ENCODE measurements at places on chromosomes 16 and 17.

DNA sequence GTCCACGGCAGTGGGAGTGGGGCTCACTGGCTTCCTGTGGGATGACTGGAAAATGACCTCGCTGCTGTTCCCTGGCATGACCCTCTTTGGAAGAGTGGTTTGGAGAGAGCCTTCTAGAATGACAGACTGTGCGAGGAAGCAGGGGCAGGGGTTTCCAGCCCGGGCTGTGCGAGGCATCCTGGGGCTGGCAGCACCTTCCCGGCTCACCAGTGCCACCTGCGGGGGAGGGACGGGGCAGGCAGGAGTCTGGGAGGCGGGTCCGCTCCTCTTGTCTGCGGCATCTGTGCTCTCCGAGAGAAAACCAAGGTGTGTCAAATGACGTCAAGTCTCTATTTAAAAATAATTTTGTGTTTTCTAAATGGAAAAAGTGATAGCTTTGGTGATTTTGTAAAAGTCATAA is 7.8 kb upstream of the RNF213 start:
- no peak for DNase-seq

DNA sequence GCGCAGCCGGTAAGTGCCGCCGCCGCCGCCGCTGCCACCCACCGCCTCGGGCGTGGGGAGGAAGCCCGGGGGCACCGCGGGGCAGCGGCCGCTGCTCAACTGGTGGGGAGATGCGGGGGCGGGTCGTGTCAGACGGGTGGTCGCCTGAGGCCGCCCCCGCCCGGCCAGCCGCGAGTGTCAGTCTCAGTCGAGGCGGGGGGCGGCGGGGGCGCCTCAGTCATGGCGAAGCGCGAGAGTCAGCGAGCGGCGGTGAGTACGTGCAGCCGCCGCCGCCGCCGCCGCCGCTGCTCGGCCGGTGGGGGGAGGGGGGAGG is 76.2 kb downstream of the CHD9 start:
- DNase-seq: no peak

DNA sequence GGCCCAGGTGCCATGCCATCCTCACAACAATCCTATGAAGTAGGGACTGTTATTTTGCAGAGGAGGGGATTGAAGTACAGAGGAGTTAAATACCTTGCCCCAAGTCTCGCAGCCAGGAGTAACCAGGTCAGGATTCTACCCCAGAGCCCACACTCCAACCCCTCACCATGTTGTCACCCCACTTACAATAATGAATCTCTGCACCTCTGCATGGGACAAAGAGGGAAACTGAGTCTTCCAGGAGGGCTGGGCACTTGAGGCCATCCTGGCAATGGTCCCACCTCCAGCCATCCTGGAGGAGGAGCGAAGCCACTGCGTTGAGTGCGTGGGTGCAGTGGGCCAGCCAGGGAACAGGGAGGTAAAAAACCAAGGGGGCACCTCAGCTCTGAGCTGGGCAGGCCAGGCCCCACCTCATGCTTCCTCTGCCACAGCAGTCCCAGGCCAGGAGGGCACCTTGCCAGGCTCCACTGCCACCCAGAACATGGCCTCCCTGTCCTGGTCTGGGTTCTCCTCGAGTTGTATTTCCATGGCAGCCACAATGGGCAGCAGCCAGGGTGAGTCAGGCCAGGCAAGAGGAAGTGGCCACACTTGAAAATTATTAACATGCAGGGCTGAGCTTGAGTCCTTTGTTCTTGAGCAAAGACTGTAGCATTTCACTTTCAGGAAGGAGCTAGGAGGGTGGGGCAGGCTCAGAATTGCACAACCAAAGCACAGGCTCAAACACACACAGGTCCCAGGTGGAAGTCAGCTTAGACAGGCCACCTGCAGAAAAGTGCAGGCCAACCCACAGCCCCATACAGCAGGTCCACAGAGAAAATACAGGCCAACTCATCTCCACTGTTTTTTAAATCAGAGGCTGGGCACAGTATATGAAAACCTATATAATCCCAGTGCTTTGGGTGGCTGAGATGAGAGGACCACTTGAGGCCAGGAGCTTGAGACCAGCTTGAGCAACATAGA is 52.1 kb downstream of the CUEDC1 start:
- DNase-seq: peak; percentile 48

DNA sequence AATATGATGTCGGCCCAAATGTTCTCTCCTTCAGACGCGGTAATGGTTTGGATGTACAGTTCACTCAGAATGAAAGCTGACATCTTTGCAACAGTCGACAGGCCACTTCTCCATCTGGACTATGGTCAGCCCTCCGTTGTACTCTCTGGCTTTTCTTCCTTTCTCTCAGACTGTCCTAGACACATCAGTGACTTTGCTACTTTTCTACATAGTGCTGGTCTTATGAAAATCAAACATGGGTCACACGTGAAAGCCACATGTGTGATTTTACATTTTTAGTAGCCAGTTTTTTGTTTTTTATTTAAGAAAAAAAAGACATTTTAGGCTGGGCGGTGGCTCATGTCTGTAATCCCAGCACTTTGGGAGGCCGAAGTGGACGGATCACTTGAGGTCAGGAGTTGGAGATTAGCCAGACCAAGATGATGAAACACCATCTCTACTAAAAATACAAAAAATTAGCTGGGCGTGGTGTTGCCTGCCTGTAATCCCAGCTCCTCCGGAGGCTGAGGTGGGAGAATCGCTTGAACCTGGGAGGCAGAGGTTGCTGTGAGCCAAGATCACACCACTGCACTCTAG is 644.1 kb downstream of the KCNJ2 start:
- no peak for DNase-seq

DNA sequence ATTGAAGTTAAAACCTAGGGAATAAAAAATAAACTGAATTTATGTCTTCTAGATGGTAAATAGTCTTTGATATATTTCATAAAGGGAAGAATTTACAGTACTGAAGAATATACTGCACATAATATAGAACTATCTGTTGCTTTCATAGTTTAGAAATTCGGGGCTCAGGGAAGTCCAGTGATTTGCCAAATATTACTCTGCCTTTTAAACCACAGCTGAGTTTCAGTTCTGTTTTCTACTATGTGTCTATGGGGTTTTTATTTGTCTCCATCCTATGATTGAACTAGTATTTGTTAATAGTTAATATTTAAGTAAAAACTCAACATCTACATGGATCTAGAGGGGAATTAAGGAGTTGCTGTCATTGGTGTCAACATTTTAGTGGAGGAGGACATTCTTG is 715.0 kb upstream of the CDH8 start:
- no peak for DNase-seq

DNA sequence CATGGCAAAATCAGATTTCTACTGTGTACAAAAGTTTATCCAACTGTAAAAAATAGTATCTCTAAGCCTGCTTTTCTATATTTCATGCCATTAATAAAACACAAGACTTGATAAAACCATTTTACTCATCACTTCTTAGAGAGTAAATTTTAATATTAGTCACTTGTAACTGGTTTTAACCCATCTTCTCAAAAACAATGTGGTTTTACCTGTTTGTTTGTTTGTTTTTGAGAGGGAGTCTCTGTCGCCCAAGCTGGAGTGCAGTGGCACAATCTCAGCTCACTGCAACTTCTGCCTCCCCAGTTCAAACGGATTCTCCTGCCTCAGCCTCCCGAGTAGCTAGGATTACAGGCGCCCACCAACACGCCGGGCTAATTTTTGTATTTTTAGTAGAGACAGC is 32.1 kb downstream of the UBE2G1 start:
- no peak for DNase-seq

GRCh38 chr17:80109713-80110446 is 8.5 kb downstream of the GAA start:
- DNase-seq: peak; percentile 42

- no peak for DNase-seq
These were observed 1.5 kb downstream of the HOXB4 start for GRCh38 chr17:48576479-48577309.

DNA sequence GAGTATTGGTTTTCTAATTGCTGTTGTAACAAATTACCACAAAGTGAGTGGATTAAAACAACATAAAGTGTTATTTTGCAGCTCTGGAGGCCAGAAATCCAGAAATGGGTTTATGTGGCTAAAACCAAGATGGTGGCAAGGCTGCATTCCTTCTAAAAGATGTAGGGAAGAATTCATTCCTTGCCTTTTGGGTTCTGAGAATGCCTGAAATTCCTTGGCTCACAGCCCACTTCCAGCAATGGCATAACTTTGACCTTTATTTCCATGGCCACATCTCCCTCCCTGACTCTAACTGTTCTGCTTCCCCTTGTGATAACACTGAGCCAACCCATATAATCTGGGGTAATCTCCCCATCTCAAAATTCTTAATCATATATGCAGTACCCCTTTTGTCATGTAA is 269.6 kb upstream of the RPL38 start:
- no peak for DNase-seq

DNA sequence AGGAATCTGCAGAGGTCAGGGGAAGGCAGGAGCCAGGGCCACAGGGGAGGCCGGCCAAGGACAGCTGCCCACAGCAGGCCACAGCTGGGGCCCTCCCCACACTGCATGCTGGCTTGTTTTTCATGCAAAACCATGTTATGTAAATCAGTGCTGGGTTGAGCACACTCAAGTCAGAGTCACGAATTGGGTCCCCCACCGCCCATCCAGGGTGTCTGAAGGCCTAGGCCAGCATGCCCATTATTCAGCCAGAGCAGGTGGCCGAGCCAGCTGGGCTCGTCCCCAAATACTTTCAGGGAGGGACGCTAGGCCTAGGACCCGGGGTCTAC is 51.2 kb upstream of the TOB1 start:
- DNase-seq: no peak

GRCh38 chr17:20981046-20981920 is 61.5 kb downstream of the USP22 start:
- no peak for DNase-seq

- no peak for DNase-seq
These were observed 27.2 kb upstream of the SKAP1 start for GRCh38 chr17:48457080-48457836.

GRCh38 chr17:58507123-58507634 is 7.3 kb downstream of the MTMR4 start:
- no peak for DNase-seq

DNA sequence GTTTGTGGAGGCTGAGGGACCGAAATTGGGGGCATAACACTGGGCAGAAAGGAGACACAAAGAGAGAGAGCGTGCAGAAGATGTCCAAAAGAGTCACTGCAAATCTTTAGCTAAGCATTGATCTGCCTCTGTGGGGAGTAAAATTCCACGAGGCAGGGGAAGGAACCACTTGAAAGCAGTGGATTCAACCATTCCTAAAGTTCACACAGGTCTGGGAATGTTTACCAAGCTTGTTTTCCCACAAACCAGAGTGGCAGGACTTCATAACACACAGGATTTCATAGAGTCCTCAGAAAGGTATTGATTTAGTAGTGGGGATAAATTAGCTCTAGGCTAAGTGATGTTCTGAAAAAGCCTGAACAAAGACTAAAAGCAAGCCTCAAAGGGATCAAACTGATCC is 66.1 kb upstream of the RPL38 start:
- no peak for DNase-seq

GRCh38 chr16:72199761-72200337 is 27.9 kb upstream of the PMFBP1 start:
- DNase-seq: no peak

- DNase-seq: no peak
These were observed 63.4 kb downstream of the SNX20 start for GRCh38 chr16:50617646-50618184.

GRCh38 chr17:74474043-74474792 is 7.8 kb downstream of the CD300A start:
- no peak for DNase-seq

DNA sequence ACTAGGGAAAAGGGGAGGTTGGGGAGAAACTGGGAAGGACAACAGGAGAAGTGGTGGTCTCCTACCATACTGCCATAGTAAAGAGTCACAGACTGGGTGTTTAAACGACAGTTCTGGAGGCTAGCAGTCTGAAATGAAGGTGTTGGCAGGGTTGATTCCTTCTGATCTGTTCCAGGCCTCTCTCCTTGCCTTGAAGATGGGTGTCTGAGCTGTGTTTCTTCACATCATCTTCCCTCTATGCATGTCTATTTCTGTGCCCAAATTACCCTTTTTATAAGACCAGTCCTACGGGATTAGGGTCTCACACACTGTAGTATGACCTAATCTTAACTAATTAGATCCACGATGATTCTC is 79.8 kb upstream of the TMEM97 start:
- DNase-seq: no peak

DNA sequence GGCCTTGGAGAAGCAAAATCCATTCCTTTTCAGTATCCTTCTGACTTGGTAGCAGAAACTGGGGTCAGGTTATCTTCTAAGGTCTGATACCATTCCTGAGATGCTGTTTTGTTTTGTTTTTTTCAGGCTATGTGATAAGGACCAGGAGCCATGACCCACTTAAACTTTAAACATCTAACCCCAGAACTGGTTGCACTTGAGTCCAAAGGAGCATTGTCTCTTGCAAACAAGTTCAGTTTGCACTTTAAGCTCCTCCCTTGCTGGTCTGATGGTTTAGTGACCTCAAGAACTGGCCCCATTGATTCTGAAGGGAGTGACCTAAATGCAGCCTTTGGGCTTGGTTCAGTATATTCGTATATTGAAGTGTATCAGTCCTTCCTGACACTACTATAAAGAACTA is 75.2 kb downstream of the ERCC4 start:
- no peak for DNase-seq

DNA sequence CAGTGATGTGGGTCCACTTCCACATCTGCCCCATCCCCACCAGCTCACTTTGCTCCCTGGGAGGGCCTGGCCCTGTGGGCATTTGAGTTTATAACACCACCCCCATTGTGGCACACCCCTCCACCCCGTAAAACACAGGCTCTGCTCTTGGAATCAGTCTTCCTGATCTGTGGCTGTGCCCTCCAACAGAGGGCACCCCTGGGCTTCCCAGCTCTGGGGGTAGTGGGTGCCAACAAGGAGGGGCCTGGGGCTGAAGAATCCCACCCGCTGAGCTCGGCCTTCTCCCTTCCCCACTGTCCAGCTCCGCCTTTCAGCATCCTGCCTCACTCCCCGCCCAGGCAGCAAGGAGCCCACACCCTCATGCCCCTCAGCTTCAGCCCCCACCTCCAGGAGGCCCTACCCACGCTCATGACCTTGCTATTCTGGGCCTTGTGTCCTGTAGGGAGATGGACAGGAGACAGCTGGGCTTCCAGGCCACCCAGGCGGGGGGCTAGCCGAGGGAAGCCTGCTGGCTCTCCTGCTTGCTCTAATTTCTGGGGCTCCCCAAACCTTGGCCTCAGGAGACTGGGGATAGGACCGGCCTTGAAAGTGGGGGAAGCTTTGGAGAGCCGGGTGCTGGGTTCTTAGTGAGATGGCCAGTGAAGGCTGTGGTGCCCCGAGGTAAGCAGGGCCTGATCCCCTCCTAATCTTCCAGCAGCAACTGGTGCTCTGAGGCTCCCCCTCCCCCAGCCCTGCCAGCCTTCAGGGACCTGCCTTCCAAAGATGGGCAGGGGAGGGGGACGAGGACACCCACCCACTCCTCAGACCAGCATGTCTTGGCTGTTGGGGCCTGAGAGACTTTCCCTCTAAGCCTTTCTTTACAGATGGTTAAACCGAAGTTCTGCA is 2.9 kb upstream of the ATP2A1 start:
- no peak for DNase-seq

GRCh38 chr16:57048095-57048494 is 44.3 kb upstream of the CPNE2 start:
- DNase-seq: no peak

GRCh38 chr16:27721531-27722181 is 171.7 kb downstream of the KATNIP start:
- DNase-seq: no peak
